ENCODE measurements at places on chromosomes 5 and 9.

DNA sequence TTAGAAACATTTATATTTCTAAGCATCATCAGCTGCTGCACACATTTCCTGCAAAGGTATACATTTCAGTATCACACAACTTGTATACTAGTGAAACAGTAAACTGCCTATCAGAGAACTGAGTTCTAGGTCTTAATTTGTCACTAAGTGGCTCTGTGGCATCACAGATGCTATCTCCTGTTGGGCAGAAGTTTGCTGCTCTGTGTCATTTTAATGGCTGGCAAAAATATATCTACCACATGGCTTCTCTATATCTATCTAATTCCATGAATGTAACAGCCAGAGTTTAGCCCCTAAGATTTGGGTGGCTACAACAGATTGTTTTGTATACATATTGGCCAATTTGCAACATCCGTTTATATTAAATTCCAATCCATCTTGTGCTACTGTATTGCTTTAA lies 1231.9 kb upstream of the C9orf72 start:
- no peak for DNase-seq

DNA sequence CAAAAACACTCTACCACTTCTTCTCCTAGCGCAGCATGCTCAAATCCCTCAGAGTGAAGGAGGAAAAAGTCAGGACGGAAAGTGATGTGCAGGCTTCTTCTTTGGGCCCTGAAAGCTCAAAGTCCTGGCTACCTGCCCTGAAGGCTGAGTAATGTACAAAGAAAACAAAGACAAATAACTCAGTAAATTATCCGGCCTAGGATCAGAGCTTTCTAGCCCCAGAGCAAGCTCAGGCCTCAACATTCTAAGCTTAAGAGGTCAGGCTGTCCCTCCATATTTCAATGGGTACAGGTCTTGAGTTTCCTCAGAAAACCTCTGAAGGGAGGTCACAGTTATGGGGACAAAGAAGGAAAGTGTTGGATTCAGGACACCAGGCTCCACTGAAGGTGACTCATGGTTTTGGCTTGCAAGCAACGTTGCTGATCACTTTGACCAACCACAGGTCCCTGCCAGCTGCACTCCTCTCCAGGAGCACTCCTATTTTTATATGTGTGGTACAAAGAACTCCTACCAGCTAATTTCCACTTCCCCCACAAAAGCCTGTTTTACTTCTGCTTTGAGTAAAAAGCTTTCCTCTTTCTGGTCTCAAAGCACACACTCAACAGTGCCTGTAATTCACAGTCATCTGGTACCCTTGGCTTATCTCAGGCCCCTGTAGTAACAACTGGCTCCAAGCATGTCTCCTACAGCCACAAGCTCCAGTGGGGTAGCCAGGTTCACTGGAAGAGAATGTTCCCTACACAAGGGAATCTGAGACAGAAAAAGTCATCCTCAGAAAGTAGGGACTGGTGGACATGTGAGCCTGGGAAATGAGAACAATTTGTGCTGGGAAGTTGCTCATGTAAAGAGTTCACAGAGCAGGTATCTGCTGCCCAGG lies 115.7 kb downstream of the UGCG start:
- peak; percentile 94 for DNase-seq

DNA sequence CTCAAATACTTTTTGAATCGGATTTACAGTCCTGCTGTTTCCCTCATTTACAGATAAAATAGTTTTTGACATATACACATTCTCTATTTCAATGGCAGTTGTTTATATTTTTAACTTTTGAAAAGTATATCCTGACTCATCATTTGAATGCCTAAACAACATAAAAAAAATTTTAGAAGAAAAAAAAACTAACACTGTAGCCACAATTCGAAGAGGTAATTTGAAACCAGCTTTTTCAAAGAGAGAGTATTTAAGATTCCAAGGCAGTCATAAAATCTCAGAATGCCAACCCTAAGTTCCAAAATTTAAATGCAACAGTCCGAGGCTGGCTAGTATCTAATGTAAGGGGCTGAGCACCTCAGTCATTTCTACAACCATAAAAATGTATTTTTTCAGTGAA lies 626.8 kb downstream of the DNAH5 start:
- DNase-seq = no peak

DNA sequence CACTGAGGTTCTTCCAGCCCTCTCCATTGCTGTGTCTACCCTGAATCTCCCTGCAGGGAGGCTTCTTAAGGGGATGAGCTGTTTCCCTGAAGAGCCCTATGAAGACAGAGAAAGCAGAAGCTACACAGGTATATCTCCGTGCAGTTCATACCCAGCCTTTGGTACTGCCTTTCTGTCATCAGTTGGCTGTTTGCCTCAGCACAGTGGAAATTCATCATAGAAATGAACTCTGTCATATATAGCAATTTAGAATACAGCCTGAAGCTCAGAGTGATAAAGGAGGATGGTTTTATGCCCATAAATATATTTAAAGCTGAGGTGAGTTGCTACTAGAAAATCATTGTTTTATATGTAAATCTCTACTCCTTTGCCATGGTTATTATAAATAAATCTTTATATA lies 42.6 kb upstream of the KCNN2 start:
- DNase-seq = no peak

DNA sequence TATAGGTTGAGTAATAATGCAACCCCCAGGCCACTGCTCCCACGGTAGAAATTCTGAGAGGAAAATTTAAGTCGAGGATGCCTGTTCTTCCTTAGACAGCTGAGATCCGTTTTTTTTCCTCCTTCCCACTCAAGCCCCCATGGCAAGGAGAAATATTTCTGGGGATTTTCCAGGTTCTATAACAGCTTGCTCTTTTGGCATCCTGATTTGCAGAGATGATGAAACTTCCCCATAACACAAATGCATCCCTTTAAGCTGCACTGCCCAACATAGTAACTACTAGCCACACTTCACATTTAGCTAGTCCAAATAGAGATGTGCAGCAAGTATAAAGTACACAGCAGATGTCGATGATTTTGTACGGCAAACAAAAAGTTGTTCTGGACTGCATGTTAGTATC lies 32.5 kb upstream of the GNA14 start:
- no peak for DNase-seq

DNA sequence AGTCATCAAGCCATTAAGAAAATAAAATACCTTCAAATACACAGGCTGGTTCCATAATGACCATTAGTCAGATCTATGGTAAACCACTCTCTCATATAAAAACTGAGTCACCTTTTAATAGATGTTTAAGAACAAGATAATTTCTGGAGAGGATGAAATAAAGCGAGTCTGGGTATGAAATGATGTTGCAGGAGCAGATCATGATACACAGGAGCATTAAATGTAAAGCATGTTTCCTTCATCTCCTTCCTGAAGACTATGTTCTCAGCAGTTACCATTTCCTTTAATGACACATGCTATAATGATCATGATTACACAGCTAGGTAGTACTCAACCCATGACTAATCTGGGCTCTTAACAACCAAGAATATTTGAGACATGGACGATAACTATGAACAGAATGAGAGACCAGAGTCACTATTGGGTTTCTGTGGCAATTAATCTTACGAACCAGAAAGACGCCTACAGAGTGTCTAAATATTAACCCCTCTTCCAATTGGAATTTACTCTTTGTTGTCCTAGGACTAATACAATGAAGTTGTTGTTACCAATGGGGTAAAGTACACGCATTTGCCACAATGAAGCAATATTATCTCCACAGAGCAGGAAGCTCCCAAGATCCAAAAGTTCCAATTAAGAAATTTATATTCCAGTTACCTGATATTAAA lies 105.6 kb downstream of the NR6A1 start:
- peak; percentile 66 for DNase-seq

GRCh38 chr9:4289411-4290326 lies 10.2 kb downstream of the GLIS3 start:
- DNase-seq = no peak

DNA sequence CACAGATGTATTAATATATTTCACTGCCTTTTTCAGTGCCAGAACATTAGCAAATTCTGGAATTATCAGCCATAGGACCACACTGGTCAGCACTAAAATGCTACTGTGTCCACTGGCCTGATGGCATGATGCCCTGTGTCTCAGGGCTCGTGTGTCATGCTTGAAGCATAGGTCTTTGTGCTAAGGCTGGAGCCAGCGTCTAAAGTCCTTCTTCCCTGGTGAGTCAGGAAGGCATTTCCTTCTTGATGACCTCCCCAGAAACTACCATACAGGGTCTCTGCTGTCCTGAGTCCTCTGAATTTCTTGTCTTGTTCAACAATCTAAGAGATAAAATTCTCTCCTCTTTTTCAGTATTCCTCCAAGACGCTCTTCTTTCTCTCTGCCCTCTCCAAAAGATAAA lies 489.9 kb downstream of the PSAT1 start:
- DNase-seq = peak; percentile 62

GRCh38 chr5:142012186-142012785 lies 541 bp downstream of the GNPDA1 start:
- DNase-seq = peak; percentile 33

DNA sequence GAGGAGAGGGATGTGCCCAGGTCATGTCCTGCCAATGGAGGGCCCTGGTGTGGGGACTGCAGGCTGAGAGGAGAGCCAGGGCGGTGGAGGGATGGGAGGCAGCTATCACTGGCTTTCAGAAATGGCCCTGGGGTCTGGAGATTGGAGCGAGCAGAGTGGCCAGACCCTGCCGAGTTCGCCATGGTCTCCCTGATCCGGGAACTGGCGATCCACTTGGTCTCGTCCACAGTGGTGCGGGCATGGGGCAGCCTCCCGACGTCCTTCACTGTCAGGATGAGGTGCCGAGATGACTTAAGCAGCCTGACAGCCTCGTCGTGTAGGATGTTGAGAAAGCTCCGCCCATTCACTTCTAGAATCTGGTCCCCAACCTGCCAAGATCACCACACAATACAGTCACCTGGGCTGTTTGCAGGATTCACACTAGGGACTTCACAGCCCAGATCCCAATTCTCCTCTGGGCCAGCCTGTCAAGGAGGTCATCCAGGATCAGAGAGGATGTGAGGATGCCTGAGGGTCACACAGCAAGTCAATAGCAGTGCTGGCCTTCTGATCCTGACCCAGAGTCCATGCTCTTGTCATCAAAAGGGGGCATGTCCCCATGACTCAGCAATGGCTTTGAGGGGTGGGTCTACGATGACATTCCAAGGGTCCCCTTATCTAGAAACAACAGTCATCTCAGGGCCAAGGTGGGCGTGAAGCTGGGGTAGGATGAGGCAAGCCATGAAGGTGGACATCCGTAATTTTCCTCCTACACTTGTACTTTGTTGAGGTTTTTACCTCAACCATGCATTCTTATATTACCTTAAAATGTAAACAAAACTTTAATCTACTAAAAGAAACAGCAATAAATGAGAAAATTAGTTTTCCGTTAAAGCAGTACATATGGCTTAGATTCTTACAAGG lies 38.5 kb upstream of the AKNA start:
- no peak for DNase-seq

DNA sequence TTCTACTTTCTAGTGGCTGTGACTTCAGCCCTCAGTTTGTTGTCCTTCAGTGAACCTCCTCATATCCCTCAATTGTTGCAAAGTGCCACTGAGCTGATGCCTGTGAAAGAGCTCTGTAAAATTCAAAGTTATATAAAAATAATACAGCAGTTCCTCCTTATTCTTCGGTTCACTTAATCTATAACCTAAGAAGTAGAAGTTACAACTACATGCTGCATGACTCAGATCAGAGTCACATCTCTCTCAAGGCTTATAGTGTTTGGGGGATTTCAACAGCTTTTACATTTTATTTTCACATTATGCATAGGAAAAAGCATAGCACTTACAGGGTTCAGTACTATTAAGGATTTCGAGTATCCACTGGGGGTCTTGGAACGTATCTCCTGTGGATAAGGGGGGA lies 25.1 kb upstream of the GCNT1 start:
- peak; percentile 27 for DNase-seq

- DNase-seq = peak; percentile 1
Measured at GRCh38 chr5:60883229-60883628, 39.2 kb upstream of the ELOVL7 start.

- no peak for DNase-seq
Measured at GRCh38 chr5:134976841-134977240, 9.1 kb downstream of the CATSPER3 start.

GRCh38 chr9:38017149-38017884 lies 51.7 kb downstream of the SHB start:
- DNase-seq = peak; percentile 92

DNA sequence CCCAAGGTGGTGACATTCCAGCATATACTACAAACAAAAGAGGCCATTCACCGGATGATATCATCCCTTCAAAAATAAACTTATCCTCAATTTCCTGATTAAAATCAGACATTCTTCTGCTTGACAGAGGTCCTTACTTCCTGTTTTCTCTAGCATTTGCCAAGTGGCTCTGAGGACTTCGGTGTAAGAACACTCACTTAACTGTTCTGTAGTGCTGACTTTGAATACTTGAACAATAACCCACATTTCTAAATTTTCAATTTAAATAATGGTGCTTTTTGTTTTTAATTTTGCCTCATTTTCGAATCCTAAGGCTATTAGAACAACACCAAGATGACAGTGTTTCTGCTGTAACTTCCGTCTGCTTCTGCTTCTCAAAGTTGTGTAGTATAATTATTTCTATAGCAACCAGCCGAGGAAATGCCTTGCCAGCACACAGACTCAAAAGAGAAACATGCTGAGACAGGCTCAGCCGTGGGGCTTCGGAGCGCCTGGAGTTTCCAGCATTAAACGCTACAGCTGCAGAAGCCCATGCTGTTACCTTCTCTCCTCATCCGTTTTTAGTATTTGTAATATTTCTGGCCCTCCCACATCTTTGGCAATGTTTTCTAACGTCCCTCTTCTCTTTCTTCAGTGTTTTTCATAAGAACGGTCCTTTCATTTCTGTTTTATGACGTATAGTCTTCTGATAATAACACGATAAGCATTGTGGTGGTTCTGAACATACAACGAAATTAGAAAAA lies 19.5 kb upstream of the ANXA1 start:
- peak; percentile 85 for DNase-seq

- DNase-seq = peak; percentile 49
Measured at GRCh38 chr9:108316066-108316465, 539.7 kb downstream of the ACTL7B start.

DNA sequence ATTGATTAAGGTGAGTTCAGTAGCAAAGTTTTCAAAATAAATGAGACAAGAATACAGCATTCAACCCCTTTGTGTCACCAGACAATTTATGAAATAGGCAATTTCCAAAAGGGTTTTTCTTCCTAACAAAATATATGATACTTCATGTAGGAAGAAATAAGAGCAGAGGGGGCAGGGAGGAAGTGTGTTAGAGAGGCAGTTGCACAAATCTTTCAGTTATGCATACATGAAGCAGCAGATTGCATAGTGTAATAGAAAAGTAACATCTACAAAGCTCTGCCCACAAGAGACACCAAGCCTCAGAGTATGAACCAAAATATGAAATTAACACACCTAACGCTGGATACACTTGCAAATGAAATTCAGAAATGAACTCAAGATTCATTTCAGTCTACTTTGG lies 157.0 kb downstream of the DENND1A start:
- no peak for DNase-seq

- DNase-seq = no peak
Measured at GRCh38 chr9:19113964-19114679, 11.4 kb upstream of the HAUS6 start.

Data from AG10803 (cell line).